ENCODE measurements at places on chromosomes 16 and 17.
A peak's percentile ranks its signal among the peaks of the same experiment; 100 is the strongest.

DNA sequence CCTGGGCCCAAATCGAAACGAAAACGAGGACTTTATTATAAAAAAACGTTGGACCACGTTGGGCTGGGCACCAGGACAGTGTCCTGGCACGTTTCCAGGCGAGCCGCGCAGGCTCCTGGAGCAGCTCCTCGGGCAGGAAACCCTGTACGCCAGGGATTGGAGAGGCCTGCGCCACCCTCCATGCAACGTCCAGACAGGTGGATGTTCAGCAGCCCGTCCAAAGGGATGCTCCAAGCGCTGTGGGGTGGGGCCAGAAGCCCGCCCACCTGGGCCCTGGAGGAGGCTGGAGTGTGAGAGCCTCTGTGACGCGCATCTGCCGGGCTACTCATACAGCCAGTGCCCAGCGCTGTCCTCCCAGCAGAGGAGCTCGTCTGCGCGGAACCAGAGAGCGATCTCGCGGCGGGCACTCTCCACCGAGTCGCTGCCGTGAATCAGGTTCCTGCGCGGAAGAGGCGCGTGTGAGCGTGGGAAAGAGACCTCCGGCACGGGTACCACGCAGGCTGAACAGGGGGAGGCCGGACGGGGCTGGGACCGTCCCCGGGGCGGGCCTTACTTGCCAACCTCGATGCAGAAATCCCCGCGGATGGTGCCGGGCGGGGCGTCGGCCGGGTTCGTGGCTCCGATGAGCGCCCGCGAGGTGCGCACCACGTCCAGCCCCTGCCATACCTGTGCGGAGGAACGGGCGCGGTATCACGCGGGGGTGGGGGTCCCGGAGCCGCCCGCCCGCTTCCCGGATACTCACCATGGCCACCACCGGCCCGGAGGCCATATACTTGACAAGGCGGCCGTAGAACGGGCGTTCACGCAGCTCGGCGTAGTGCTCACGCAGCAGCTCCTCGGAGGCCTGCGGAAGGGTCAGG, 785 bp downstream of the NME3 start:
- peak; percentile 27 for DNase-seq

- no peak for DNase-seq
These were observed 6.9 kb downstream of the PIMREG start for GRCh38 chr17:6450926-6451832.

GRCh38 chr17:50256826-50257618, 17.2 kb upstream of the TMEM92 start:
- no peak for DNase-seq

DNA sequence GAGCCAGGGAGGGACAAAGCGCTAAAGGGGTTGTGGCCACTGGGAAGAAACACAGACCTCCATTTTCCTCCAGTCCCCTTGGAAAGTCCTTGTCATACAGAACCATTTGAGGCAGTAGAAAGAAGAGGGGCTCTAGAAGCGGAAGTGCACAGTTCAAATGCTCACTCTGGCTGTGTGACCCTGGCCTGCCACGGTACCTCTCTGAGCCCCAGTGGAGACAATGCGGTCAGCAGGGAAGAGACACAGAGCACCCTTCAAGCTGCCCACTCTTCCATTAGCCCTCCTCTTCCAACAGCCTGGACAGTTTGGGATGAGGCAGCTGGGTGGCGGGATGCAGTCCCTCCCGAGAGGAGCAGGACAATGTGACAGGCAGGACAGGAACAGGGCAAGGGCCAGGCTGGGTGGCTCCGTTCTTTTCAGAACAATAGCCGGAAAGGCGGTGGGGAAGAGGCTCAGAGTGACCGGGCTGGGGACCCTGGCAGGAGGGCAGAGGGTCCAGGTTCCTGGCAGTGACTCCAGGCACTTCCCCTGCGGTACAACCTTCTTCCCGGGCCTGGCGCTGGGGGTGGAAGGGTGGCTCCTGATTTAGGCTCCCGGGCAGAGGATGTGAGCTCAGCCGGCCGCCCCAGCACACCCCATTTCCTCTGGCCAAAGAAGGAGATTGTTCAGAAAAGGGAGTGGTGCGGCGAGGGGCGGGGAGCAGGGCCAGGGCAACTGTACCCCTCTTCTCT, 5.6 kb downstream of the CASKIN2 start:
- DNase-seq, result no peak

DNA sequence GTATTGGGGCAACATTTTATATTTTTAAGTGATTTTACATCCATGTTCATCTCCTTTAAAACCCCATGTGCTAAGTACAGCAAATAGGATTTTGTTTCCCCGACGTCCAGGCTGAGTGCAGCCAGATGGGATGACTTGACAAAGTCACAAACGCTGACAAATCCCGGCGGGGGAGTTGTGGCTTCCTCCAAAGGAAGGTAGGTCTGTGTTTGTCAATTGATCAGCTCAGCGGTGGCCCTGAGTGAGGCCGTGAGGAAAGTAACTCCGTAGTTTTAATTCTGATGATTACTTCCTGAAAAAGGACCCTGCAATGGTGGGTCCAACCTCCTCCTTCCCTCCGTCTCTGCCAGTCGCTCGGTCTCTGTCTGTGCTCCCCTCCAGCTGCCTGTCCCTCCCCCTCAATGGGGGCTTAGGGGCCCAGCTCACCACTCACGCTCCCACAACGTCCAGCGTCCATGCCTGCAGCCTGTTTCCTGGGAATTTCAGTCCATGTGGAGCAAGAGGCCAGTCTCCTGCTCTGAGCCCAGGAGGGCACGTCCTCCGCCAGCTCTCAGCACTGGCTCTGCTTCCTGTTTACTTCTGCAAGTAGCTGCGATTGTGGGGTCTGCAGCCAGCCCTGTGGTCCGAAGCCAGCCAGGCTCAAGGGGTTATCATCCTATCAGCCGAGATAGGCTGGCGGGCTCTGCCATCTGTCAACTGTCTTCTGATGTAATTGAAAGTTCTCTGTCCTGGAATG, 209.4 kb upstream of the FOXF1 start:
- DNase-seq, result no peak

GRCh38 chr16:5412731-5413130, 315.1 kb upstream of the EEF2KMT start:
- DNase-seq, result no peak

GRCh38 chr16:56616608-56617211, 8.3 kb downstream of the MT2A start:
- DNase-seq, result no peak

GRCh38 chr17:72613806-72614292, 478.6 kb downstream of the SLC39A11 start:
- DNase-seq, result no peak

DNA sequence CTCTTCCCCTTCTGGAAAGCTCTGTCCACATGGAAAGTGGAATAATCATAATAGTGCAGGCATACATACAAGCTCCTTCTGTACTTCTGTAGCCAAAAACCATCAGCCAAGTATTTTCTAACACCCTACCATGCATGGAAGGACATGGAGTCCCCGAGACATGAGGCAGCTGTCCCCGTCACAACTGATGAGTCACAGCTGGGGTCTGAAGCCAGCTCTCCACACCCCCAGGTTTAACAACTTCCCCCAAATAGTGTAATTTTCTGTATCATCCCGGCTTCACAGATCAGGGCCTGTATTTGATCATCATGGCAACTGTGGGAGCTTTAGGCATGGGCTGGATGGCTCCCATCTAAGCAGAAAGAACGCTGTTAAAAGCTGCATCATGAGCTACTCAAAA, 16.6 kb downstream of the C16orf96 start:
- no peak for DNase-seq

Data from activated naive CD4-positive, alpha-beta T cell (primary cell).